Sigmoid colon (tissue), 7 donors: ENCODE measurements at places on chromosomes 2 and 18. TPM values are rescaled to one million over a fixed set of nuclear protein-coding genes. Genes with fewer than 3 reads are reported as not detected.
A peak's percentile ranks its signal among the peaks of the same experiment; 100 is the strongest.

DNA sequence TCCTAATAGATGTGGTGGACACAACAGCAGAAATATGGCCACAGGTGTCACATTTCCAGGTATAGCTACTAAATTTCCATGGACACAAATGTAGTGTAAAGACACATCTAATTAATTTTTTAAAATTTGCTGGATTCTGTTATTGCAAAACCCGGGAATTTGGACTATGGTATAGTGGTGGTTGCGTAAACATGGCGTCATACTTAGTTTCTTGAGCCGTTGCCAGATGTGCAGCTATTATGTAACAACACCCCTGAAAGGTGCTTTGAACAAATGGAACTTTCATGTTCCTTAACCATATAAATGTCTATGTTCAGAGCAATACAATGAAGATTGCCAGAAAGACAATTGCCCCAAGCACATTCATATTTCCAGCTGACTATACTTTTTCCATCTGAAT, 85.9 kb downstream of the HRH4 start:
- H3K4me1 ChIP-seq, result no peaks in the 10 kb centered on the region
- no peaks in the 10 kb centered on the region for H3K36me3 ChIP-seq
- no peaks in the 10 kb centered on the region for H3K27me3 ChIP-seq
- H3K4me3 ChIP-seq, result no peak overlapping the region
- no peak for DNase-seq

GRCh38 chr2:229861431-229861830, 60.4 kb downstream of the TRIP12 start:
- no peak overlapping the region for H3K4me3 ChIP-seq
- H3K4me1 ChIP-seq, result no peaks in the 10 kb centered on the region
- H3K36me3 ChIP-seq, result peaks cover 28% of the 10 kb centered on the region
- H3K27ac ChIP-seq, result no peak overlapping the region
- DNase-seq, result no peak

DNA sequence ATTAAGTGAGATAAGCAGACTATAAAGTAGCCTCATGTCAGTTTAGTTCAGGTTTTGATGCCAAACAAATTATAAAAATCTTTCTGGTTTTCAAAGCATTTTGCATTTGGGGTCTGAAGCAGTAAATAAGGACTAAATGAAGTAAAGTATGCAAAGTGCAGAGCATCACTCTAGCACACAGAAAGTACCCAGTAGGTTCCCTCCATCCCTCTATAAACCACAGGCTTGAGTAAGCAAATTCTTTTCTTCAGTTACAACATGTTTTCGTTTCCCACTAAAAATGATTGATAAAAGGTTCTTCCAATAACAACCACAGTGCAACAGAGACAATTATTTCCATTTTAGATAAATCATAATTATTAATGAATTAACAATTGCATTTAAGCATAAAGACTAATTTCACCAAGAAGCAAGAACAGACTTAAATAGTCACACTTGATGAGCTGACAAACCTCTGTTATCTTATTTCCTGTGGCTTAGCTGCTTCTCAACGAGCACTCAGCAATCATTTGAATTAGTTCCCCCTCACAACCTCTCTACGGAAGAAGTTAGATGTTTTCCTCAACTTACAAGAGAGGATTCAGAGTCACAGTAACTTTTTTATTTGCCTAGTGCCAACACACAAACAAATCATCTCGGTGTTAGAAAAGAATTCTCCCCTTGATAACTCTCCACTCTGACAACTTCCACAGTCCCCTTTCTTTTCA, 249.8 kb downstream of the NBAS start:
- H3K4me1 ChIP-seq, result no peaks in the 10 kb centered on the region
- DNase-seq, result no peak
- H3K27ac ChIP-seq, result no peak overlapping the region
- no peaks in the 10 kb centered on the region for H3K36me3 ChIP-seq
- no peak overlapping the region for H3K4me3 ChIP-seq
- no peaks in the 10 kb centered on the region for H3K27me3 ChIP-seq

- H3K36me3 ChIP-seq, result no peaks in the 10 kb centered on the region
- DNase-seq, result no peak
These were observed 261.9 kb upstream of the ETAA1 start for GRCh38 chr2:67135208-67135607.

DNA sequence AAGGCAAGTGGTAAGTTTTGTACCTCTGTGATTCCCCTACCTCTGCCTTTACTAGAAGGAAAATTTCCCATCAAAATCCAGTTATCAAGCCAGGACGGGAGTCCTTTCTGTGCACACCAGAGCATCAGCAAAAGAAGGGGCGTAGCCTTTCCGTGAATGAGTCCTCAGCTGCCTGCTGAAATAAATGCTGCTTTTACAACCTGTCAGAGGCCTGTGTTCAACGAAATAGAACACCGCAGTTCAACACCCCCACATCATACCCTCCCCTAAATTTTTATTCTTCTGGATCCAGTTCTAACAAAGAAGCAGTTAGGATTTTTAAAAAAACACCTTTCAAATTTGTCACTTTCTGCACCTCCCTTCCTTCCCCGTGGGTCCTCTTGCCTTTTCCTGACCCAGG, 135.8 kb downstream of the SETBP1 start:
- DNase-seq, result no peak
- H3K4me1 ChIP-seq, result peaks cover 49% of the 10 kb centered on the region
- peak overlapping the region; percentile 3 for H3K27ac ChIP-seq
- H3K27me3 ChIP-seq, result no peaks in the 10 kb centered on the region
- H3K36me3 ChIP-seq, result no peaks in the 10 kb centered on the region

GRCh38 chr2:147863835-147864234, 19.0 kb downstream of the ACVR2A start:
- no peak overlapping the region for H3K27ac ChIP-seq
- no peaks in the 10 kb centered on the region for H3K27me3 ChIP-seq
- H3K4me1 ChIP-seq, result peaks cover 10% of the 10 kb centered on the region
- no peaks in the 10 kb centered on the region for H3K36me3 ChIP-seq
- no peak overlapping the region for H3K4me3 ChIP-seq

- DNase-seq, result no peak
- H3K36me3 ChIP-seq, result no peaks in the 10 kb centered on the region
- H3K27me3 ChIP-seq, result no peaks in the 10 kb centered on the region
- no peak overlapping the region for H3K4me3 ChIP-seq
- no peaks in the 10 kb centered on the region for H3K4me1 ChIP-seq
These were observed 508.7 kb downstream of the LRRTM4 start for GRCh38 chr2:77013457-77013856.

DNA sequence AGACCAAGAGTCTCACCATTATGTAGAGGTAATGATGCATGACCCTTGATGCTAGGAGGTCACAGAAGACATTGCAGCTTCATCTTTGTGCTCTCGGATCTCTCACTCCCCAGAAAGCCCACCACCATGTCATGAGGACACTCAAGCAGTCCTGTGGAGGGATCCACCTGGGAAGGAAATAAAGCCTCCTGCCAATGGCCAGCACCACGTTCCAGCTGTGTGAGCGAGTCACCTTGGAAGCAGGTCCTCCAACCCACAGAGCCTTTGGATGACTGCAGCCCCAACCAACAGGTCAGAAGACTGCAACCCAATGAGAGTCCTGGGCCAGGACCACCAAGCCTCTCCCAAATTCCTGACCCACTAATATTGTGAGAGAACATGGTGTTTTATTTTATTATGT, 38.4 kb downstream of the CYP26B1 start:
- no peak overlapping the region for H3K4me3 ChIP-seq
- no peak overlapping the region for H3K27ac ChIP-seq
- H3K36me3 ChIP-seq, result no peaks in the 10 kb centered on the region
- H3K4me1 ChIP-seq, result no peaks in the 10 kb centered on the region
- peak; percentile 53 for DNase-seq
- H3K27me3 ChIP-seq, result no peaks in the 10 kb centered on the region

GRCh38 chr18:6963452-6964097, 154.0 kb downstream of the LAMA1 start:
- no peaks in the 10 kb centered on the region for H3K4me1 ChIP-seq
- no peak overlapping the region for H3K4me3 ChIP-seq
- no peaks in the 10 kb centered on the region for H3K27me3 ChIP-seq
- no peaks in the 10 kb centered on the region for H3K36me3 ChIP-seq
- no peak for DNase-seq

- H3K36me3 ChIP-seq, result no peaks in the 10 kb centered on the region
- H3K27ac ChIP-seq, result no peak overlapping the region
- H3K27me3 ChIP-seq, result no peaks in the 10 kb centered on the region
- H3K4me1 ChIP-seq, result no peaks in the 10 kb centered on the region
These were observed 252.2 kb upstream of the CDH7 start for GRCh38 chr18:65498605-65499004.

DNA sequence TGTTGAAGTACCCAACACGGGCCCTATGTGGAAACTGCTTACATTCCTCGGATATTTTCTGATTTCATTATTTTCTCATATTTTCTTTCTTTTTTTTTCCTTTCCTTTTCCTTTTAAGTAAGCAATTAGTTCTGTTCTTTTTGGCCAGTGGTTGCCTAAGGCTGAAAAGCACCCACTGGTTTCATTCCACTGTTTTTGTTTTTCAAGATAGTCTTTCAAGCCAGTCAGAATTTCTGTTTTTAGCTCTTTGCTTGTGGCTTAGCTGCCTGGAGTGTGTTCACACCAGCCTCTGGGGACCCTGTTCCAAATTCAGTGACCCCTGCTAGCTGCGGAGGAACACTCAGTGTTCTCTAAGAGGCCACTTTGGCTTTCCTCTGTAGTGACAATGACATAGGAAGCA, 73.6 kb downstream of the NRP2 start:
- no peaks in the 10 kb centered on the region for H3K27me3 ChIP-seq
- no peak overlapping the region for H3K4me3 ChIP-seq
- H3K27ac ChIP-seq, result peak overlapping the region; percentile 94
- H3K36me3 ChIP-seq, result peaks cover 35% of the 10 kb centered on the region
- DNase-seq, result no peak

GRCh38 chr2:33093283-33093993, 146.7 kb downstream of the LTBP1 start:
- DNase-seq, result no peak
- no peaks in the 10 kb centered on the region for H3K36me3 ChIP-seq
- no peaks in the 10 kb centered on the region for H3K4me1 ChIP-seq

DNA sequence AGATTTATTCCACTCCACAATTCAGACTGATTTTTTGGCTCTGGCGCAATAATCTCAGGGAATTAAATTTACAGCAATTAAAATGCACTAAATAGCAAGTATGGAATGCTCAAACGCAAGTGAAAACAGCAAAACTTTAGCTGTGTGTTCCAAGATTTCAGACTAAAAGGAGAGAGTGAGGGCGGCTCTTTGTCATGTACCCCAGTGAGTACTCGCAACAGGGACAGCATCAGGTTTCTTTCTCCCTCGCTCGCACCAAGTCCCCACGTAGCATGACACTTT, 1.1 kb downstream of the ROCK2 start:
- no peak for DNase-seq
- peaks cover 32% of the 10 kb centered on the region for H3K4me1 ChIP-seq
- H3K36me3 ChIP-seq, result no peaks in the 10 kb centered on the region
- H3K27me3 ChIP-seq, result no peaks in the 10 kb centered on the region
- peak overlapping the region; percentile 98 for H3K27ac ChIP-seq
- peak overlapping the region; percentile 76 for H3K4me3 ChIP-seq

DNA sequence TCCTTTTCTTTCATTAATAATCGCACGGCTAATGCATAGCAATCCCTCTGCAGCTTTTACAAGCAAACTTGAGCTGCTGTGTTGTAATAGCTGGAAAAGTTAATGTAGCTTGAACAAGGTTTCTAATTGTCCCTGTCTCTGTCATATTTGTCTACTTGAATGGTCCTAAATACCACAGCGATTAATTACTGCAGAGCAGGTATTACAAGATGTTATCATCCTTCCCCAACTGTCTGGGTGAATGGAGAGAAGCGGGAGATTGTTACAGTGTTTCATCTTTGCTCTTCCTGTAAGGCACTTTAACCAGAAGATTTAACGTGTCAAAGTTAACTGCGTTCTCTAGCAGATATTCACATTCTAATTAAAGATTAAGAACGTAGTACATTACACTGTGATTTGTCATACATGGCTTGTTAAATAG, 422.2 kb upstream of the POU3F3 start:
- no peak overlapping the region for H3K27ac ChIP-seq
- H3K4me3 ChIP-seq, result no peak overlapping the region
- H3K36me3 ChIP-seq, result no peaks in the 10 kb centered on the region
- DNase-seq, result no peak

- no peak overlapping the region for H3K4me3 ChIP-seq
- H3K4me1 ChIP-seq, result no peaks in the 10 kb centered on the region
- DNase-seq, result no peak
- no peaks in the 10 kb centered on the region for H3K36me3 ChIP-seq
These were observed 177.4 kb downstream of the PARD3B start for GRCh38 chr2:204722691-204723090.

GRCh38 chr18:40993363-40993762, 961.7 kb upstream of the PIK3C3 start:
- no peaks in the 10 kb centered on the region for H3K27me3 ChIP-seq
- no peaks in the 10 kb centered on the region for H3K4me1 ChIP-seq
- H3K27ac ChIP-seq, result no peak overlapping the region

GRCh38 chr2:178484245-178485041, 4.2 kb downstream of the PLEKHA3 start:
- H3K27ac ChIP-seq, result no peak overlapping the region
- H3K4me1 ChIP-seq, result no peaks in the 10 kb centered on the region
- H3K36me3 ChIP-seq, result no peaks in the 10 kb centered on the region
- no peaks in the 10 kb centered on the region for H3K27me3 ChIP-seq
- DNase-seq, result peak; percentile 61

CTNNA2 gene
- 1.8 TPM for total RNA-seq

MAT2A gene
- 149 TPM for total RNA-seq

MGAT4A gene
- 28.2 TPM for total RNA-seq

ARHGAP28 gene
- total RNA-seq, result 4.3 TPM

TWIST2 gene
- total RNA-seq, result 92.2 TPM

PTPRN gene
- total RNA-seq, result 8.8 TPM

TMEM178A gene
- total RNA-seq, result 3.9 TPM

IL1B gene
- total RNA-seq, result 0.55 TPM
